ENCODE measurements at places on chromosomes 4 and X. TPM values are rescaled to one million over a fixed set of nuclear protein-coding genes. Genes with fewer than 3 reads are reported as not detected.

DNA sequence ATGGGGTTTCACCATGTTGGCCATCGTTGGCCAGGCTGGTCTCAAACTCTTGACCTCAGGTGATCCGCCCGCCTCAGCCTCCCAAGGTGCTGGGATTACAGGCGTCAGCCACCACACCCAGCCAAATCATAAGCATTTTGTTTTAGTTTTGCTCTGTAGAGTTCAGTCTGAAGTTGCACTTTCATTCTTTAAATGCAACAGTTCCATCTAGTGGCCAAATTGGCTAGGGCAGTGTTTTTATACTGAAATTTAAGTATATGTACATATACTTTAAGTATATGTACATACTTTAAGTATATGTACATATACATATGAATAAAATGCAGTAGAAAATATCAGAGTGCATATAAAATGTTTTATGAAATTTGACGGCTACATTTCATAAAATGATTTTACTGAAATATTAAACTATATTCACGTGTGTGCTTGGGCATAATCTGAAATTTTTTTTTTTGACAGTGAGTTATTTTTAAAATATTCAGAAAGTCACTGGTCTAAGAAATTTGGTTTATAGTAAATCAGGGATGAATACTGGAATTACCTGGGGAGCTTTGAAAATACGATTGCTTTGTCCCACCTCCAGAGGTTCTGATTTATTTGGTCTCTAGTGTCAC, 145.5 kb downstream of the NWD2 start:
- DNase-seq = peak; percentile 3
- H3K27me3 ChIP-seq = no peaks in the 10 kb centered on the region
- H3K36me3 ChIP-seq = no peaks in the 10 kb centered on the region
- H3K4me1 ChIP-seq = no peaks in the 10 kb centered on the region
- no peak overlapping the region for H3K4me3 ChIP-seq

- no peaks in the 10 kb centered on the region for H3K4me1 ChIP-seq
- H3K27ac ChIP-seq = no peak overlapping the region
- DNase-seq = no peak
- no peaks in the 10 kb centered on the region for H3K27me3 ChIP-seq
- no peaks in the 10 kb centered on the region for H3K36me3 ChIP-seq
Measured at GRCh38 chr4:71382900-71383560, 44.2 kb downstream of the SLC4A4 start.

DNA sequence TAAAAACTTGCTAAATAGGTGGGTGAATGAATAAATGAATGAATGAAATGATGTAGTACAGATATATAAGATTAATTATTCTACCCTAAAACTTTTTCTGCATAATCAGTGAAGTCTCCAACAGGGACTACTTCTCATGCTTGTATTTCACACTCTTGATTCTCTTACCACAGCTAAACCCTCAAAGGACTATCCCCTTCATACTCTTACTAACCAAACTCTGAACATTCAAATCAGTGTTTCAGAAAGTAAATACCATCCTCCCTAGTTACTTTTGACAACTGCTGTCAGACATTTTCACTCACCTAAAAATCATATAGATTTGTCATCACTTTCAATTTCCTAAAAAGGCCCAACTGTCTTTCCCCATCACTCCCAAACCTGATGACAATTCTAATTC, 234.3 kb upstream of the HHIP start:
- no peak for DNase-seq
- no peak overlapping the region for H3K4me3 ChIP-seq
- H3K4me1 ChIP-seq = no peaks in the 10 kb centered on the region

GRCh38 chr4:3369781-3370674, 71.7 kb upstream of the HGFAC start:
- H3K27ac ChIP-seq = no peak overlapping the region
- H3K4me1 ChIP-seq = peaks cover 20% of the 10 kb centered on the region
- peak; percentile 62 for DNase-seq

DNA sequence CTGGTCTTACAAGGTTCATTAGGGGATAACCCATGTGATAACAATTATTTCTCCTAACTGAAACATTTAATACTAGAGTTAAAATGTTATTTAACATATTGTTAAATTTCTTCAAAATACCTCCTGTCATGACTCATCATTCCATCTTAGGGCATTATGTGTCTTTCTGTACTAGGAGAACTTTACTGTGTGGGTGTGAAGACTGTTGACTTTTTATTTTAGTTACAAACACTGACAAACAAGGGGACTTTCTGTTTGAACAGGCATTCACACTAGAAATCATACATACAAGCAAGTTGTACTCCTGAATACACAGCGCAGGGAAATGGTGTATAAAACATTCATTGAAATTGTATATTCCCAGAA, 175.9 kb downstream of the FBXW7 start:
- H3K4me1 ChIP-seq = no peaks in the 10 kb centered on the region
- no peaks in the 10 kb centered on the region for H3K27me3 ChIP-seq

Gene UGT2A1
- not detected for total RNA-seq

Gene CENPVL2
- not detected for total RNA-seq

- H3K4me1 ChIP-seq = no peaks in the 10 kb centered on the region
- no peak for DNase-seq
- no peak overlapping the region for H3K27ac ChIP-seq
- no peaks in the 10 kb centered on the region for H3K27me3 ChIP-seq
Measured at GRCh38 chr4:68630371-68630770, 40.1 kb downstream of the UGT2B15 start.

- H3K4me1 ChIP-seq = peaks cover 41% of the 10 kb centered on the region
- peak; percentile 91 for DNase-seq
- H3K4me3 ChIP-seq = peak overlapping the region; percentile 97
- H3K27ac ChIP-seq = peak overlapping the region; percentile 95
- H3K36me3 ChIP-seq = no peaks in the 10 kb centered on the region
Measured at GRCh38 chr4:168480931-168481611, 779 bp upstream of the DDX60L start.

GRCh38 chr4:12488672-12489071, 995.5 kb downstream of the RAB28 start:
- H3K36me3 ChIP-seq = no peaks in the 10 kb centered on the region
- no peaks in the 10 kb centered on the region for H3K4me1 ChIP-seq
- H3K27ac ChIP-seq = no peak overlapping the region
- no peaks in the 10 kb centered on the region for H3K27me3 ChIP-seq

GRCh38 chrX:44265559-44265958, 77.9 kb downstream of the EFHC2 start:
- H3K4me1 ChIP-seq = peaks cover 14% of the 10 kb centered on the region
- DNase-seq = no peak
- no peaks in the 10 kb centered on the region for H3K27me3 ChIP-seq
- H3K27ac ChIP-seq = no peak overlapping the region

GRCh38 chrX:48676893-48677270, 6.7 kb upstream of the WAS start:
- H3K27ac ChIP-seq = peak overlapping the region; percentile 72
- H3K4me1 ChIP-seq = peaks cover 11% of the 10 kb centered on the region
- no peaks in the 10 kb centered on the region for H3K36me3 ChIP-seq
- no peaks in the 10 kb centered on the region for H3K27me3 ChIP-seq
- H3K4me3 ChIP-seq = peak overlapping the region; percentile 47

Gene RNF128
- total RNA-seq = not detected

Gene PLP1
- not detected for total RNA-seq

DNA sequence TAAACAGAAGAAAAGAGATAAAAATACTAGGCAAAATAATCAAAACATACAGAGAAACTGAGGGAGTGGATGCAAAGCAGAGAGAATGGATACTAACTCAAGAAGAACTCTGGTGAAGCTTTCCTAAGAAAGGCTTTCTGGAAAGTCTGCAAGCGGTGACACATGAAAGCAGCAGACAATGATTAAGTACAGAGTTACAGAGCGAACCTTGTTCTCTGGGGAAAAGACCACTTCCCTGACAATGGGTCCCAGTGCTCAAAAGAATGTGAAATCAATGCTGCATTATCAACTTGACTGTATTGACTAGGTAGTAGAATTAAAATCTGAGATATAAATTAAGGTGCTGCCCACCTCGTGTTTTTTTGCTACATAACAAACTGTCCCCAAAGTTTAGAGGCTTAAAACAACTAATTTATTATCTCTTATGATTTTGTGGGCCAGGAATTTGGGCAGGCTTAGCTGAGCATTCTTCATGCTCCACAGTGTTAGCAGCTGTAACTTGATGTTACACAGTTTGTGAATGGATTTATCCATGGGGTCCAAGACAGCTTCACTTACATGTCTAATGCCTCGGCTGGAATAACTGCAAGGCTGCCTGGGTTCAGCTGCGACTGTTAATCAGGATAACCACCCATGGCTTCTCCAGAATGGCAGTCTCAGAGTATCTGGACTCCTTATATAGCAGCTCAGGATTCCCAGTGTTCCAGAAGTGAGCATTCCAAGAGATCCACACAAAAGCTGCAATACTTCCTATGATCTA, 106.9 kb upstream of the INPP4B start:
- H3K36me3 ChIP-seq = no peaks in the 10 kb centered on the region
- no peak for DNase-seq
- H3K4me3 ChIP-seq = no peak overlapping the region
- no peaks in the 10 kb centered on the region for H3K4me1 ChIP-seq

Gene SERTM2
- not detected for total RNA-seq

- no peaks in the 10 kb centered on the region for H3K27me3 ChIP-seq
- no peaks in the 10 kb centered on the region for H3K36me3 ChIP-seq
- no peak for DNase-seq
- no peaks in the 10 kb centered on the region for H3K4me1 ChIP-seq
- no peak overlapping the region for H3K4me3 ChIP-seq
Measured at GRCh38 chr4:110357521-110357920, 118.4 kb upstream of the ENPEP start.

DNA sequence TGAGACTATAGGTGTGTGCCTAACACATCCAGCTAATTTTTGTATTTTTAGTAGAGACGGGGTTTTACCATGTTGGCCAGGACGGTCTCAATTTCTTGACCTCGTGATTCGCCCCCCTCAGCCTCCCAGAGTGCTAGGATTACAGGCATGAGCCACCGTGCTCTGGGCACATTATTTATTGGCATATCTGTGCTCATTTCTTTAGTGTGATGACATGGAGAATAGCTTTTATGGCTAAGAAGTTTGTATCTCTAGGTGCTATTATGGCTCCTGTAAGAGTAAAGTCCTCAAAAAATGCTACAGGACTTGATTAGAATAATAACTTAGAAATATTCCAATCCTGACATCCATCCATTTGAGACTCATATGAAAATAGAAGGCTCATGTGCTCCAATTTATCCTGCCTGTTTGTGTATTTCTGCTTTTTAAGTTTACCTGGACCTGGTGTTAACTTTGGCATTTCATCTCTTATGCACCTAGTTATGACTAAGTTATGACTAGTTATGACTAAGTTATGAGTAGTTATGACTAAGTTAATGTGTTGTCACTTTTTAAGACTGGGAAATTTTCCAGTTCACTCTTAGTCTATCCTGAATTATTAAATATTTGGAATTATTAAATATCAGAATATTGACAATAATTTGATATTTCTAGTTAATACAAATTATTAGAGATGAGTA, 36.4 kb upstream of the UNC5C start:
- H3K27me3 ChIP-seq = no peaks in the 10 kb centered on the region
- no peak for DNase-seq
- no peak overlapping the region for H3K4me3 ChIP-seq
- no peaks in the 10 kb centered on the region for H3K36me3 ChIP-seq

DNA sequence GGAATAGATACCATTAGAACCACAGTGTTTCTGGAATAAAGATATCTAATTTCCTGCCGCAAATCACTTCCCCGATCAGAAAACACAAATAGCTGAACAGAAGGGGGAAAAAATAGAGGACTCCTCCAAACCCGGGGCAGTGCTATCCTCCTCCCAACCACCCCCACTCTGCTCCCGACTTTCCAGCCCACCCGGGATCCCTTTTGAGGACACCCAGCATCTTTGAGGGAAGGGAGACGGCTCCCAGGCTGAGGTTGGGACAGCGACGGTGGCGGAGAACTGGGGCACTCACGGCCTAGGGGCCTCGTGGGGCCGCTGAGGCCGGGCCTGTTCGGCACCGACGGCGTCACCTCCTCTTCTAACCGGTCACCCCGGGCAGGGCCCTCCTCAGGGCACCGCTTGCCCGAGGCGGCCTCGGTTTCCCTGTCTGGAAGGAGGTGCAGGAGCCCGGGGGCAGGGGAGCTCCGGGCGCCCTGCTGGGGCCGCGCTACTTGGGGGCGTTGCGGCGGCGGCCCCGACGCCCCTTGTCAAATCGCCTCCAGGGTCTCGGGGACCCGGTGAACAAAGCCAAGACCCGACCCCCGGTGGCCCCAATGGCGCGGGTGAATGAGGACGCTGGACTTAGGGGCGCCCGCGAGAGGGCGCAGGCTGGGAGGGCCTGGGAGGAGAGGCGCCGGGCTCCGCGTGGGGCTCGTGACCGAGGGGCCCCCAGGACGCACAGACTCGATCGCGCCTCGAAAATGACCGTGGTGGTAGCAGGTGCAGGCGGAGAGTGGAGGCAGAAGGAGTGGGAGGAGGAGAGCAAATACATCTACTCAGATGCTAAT, 6.9 kb upstream of the ARX start:
- no peak overlapping the region for H3K4me3 ChIP-seq
- no peaks in the 10 kb centered on the region for H3K36me3 ChIP-seq
- peaks cover 30% of the 10 kb centered on the region for H3K4me1 ChIP-seq
- no peak overlapping the region for H3K27ac ChIP-seq
- H3K27me3 ChIP-seq = peaks cover 29% of the 10 kb centered on the region

DNA sequence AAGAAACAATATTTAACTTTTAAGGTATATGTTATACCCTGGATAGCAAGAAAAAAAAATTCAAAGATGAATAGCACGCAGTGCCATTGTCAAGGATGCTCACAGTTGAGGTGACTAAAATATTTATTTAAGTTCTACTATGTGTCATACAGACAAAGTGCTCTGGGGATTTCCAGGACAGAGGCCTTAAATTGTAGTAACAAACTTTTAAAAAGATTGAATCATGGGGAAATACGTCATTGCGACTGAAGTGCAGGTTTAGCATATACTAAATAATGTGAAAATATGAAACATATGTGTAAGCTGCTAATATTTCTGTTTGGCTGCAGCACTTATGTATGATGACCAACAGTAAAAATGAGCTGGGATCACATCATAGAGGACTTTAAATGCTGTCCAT, 748.0 kb upstream of the PCDH7 start:
- no peaks in the 10 kb centered on the region for H3K27me3 ChIP-seq
- H3K4me1 ChIP-seq = no peaks in the 10 kb centered on the region
- H3K4me3 ChIP-seq = no peak overlapping the region
- H3K27ac ChIP-seq = no peak overlapping the region
- H3K36me3 ChIP-seq = no peaks in the 10 kb centered on the region
- no peak for DNase-seq

GRCh38 chr4:121256887-121257466, 92.9 kb upstream of the TNIP3 start:
- H3K27me3 ChIP-seq = no peaks in the 10 kb centered on the region
- no peak for DNase-seq
- no peaks in the 10 kb centered on the region for H3K36me3 ChIP-seq
- H3K4me1 ChIP-seq = peaks cover 38% of the 10 kb centered on the region
